Cardiac septum (tissue), 1 donor: ENCODE measurements at places on chromosomes 5 and 9.

DNA sequence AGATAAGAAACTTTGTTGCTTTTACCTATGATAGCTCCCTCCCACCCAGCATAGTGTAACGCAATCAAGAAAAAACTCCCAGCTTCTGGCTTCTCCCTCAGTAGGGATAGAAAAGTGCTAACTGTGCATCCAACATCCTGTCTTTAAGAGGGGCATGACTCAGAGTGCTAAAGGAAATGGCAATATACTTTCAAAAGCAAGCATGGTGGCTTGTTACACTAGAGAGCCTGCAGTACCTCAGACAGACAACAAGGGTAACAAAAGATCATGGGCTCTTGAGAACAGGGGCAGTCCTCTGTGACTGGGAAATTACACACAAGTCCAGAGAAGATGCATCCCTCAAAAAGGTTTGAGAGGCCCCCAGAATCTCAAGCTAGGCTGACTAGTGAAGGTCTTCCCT lies 37.8 kb downstream of the PRELID2 start:
- DNase-seq: no peak

DNA sequence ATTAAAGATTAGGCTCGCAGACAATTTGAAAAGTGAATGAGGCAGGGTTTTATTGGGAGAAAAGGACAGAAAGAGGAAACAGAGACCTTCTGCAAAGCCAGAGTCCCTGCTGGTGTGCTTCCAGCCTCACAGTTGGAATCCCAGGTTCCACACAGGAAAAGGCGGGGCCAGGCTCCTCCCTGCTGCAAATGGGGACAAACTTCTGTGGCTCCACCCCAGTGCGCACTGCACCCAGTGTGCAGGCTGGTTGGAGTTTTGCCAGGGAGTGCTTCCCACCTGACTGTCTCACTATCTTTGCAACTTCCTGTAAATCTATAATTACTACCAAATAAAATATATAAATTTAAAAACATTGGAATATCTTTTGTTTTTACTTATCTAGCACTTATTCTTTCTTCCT lies 386.0 kb upstream of the GRIN3A start:
- no peak for DNase-seq

- no peak for DNase-seq
Observed at GRCh38 chr9:93990448-93990847, 35.3 kb upstream of the BARX1 start.

- no peak for DNase-seq
Observed at GRCh38 chr9:132646726-132647125, 23.1 kb downstream of the DDX31 start.

GRCh38 chr5:71877511-71877910 lies 158.4 kb downstream of the CARTPT start:
- no peak for DNase-seq
